NCI-H510A (cell line): ENCODE measurements at places on chromosomes 2 and 18.

GRCh38 chr2:201441409-201441808, 9.8 kb downstream of the TRAK2 start:
- no peak for DNase-seq

DNA sequence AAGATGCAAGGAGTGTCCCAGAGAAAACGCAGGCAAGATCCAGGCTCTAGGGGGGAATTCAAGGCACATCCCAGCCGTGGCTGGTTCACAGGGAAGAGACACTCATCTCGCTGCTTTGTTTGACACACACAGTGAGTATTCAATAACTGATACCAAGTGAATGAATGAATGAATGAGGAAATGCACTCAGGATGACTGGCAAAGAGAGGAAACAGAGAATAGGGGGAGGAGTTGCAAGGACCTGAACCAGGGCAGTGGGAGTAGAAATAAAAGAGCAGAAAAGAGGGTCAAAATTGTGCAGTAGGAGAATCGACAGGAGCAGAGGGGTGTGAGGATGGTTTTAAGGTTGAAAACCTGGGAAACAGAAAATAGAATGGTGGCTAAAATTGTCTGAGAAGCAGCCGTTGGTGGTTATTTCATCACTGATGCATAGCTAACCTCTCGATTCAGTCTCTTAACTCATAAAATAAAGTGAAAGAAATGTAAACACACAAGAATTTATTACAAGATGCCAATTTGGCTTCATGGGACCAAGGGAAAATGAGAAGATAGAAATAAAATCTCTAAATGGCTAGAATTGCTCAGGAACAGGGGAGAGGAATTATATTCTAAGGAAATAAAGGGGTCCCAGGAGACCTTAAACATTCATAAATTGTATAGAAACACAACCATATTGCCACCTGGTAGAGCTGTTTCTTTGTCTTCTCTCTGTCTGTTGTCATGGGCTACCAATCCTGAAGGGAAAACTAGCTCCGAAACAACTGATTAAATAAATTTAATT, 63.9 kb upstream of the PHLPP1 start:
- no peak for DNase-seq

DNA sequence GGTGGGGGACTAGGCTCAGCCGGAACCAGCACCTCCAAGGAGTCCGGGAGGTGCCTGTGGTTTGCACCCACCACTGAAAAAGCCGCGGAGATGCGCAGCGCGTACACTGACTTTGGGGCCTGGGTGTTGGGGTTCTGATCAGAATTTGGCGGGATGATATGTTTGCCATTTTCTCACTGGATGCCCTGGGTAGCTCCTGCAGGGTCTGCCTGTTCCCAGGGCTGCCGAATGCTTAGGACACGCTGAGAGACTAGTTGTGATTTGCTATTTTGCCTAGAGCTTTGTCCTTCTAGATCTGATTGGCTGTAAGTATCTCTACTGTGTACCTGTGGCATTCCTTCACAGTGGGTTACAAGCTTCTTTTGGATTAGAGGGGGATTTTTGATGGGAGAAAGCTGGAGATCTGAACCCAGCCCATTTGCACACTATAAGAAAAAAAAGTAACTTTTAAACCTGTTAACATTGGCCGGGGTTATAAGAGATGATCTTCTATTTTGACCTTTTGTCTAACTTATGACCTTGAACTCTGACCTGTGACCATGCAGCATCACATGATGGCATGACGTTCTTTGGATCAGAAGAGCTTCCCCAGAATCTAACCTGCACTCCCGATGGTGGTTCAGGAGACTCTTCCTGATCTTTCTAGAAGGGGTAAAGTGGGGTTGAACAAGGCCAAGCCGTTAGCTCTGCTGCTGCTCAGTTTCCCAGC, 1.6 kb downstream of the KCNE4 start:
- DNase-seq, result no peak

GRCh38 chr2:128495996-128496547, 177.4 kb upstream of the HS6ST1 start:
- no peak for DNase-seq

GRCh38 chr2:237343993-237344392, 70.0 kb downstream of the COL6A3 start:
- no peak for DNase-seq

GRCh38 chr2:191818725-191819350, 28.1 kb downstream of the CAVIN2 start:
- no peak for DNase-seq

DNA sequence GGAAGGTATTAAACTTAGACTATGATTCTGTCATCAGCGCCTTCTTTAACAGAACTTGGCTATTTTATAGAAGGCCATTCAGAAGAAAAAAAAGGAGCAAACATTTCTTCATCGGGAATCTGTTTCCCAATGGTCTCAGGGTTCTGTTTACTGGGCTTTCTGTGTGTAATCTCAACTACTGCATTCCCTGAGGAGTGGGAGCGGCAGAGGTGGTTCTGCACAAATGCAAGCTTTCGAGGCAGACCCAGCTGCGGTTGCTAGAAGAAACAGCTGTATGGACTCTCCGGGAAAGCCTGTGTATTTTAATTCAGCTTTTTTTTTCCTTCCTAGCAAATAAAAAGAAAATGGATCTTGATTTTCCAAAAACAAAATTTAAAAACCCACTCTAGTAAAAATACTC, 250.7 kb downstream of the NAPG start:
- no peak for DNase-seq

GRCh38 chr2:25872134-25872533, 6.2 kb downstream of the ASXL2 start:
- DNase-seq, result no peak

DNA sequence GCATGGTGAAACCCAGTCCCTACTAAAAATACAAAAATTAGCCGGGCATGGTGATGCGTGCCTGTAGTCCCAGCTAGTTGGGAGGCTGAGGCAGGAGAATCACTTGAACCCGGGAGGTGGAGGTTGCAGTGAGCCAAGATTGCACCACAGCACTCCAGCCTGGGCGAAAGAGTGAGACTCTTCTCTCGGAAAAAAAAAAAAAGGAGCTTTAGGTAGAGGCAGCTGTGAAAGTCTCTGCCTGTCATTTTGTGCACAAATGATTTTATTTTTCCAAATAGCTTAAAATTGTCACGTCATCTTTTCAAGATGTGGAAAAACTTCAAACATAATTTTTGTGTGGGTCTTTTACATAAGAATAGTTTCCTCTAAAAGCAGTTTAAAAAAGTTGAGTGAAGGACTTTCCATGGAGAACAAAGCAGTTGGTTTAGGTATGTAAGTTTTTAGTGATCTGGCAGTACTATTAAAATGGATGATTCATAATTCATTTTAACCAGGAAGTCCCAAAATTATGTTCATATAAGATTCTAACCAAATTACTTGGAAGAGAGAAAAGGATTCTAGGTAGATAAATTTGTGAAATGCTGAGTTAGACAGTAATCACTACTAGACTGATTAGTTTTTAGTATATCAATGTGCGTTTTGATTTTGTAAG, 11.5 kb downstream of the CCNYL1 start:
- DNase-seq, result no peak
